ENCODE measurements at places on chromosomes 2 and 18.

GRCh38 chr2:155866477-155866876 lies 466.0 kb downstream of the NR4A2 start:
- no peak for DNase-seq

DNA sequence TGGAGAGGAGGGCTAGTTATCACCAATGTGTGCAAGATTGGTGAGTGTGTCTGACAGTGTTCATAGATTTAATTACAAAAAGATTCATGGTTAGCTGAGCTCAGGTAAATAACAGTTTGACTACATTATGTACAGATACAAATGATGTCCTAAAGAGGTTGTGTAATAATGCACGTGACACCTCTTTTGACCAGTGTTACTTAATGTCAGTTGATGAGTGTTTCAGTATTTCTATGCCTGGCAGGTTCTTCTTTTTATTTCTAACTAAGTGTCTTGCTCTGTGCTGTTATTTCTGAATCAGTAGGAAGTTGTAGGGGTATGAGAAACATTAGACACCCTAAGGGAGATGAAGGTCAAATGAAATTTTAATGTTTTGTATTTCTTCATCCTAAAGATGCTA lies 7.9 kb upstream of the INHBB start:
- DNase-seq, result no peak

GRCh38 chr2:11430729-11431128 lies 35.2 kb downstream of the E2F6 start:
- no peak for DNase-seq

DNA sequence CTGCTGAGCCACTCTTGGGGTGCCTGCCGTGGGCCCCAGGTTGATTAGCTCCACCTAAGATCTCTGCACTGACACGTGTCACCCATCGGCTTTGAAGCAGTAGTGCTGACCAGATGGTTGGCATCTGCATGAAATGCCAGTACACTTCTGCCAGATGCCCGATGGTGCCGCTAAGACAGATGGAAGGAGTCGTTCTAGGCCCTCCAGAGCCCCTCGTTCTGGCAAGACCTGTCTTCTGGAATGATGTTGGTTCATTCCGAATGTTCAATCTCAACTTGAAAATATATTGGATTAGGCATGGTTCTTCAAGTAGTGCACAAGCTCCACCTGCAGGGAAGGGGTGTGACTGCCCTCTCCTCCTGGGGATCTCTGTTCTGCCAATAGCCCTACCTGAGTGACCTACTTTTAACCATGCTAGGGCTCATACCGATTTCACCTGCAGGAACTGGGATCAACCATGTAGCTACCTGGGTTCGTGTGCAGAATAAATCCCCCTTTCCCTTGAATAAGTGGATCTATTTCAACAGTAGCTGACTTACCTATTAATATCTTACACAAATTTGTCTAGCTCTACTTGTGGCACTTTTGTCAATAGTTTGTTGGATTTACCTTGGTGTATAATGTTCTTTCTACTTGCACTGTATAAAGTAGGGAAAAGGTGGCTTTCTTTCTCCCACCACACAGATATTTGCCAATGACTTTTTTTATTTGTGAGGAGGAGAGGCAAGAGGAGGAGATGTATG lies 342.6 kb downstream of the CTNNA2 start:
- peak; percentile 40 for DNase-seq

DNA sequence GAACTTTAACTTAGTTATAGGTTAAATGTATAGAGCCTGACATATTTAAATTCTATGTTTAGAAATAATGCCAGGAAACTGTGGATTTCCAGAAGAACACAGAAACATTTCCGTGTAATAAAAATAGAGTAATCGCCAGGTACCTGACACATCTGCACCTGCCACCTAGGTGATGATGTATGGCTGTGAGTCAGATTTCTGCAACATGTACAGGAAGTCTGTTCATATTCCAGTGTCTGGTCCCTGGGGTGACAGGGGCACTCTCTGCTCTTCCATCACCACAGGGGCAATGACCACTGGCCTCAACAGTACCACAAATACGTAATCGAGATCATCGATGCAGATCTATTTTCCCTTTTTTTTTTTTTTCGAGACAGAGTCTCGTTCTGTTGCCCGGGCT lies 101.1 kb upstream of the LPIN2 start:
- no peak for DNase-seq

DNA sequence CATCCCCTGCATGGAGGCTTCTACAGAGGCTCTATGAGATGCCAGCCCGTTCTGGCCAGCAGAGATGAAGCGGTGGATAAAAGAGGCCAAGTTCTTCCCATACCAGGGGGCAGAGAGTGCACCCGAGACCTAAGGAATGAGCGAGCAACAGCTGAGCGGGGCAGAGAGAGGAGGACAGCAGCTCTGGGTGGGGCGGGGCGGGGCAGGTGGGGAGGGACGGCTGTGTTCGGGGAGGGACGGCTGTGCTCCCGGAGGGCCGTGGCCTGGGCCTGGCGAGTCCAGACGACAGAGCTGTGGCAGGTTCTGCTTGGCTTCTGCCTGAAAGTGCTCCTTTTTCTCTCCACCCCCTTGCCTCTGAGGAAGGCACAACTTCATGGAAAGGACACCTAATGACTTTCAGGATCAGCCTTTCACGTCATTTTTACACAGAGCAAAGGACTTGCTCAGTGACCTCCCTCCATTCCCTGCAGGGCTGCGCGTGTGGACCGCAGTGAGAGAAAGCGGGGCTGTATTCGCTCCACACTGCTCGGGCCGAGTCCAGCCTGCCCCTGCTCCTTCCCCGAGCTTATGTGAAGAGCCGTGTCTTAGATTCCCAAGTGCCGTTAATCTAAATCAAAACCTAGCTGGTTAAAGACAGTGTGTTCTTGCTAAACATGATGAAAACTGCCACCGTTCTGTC lies 232.9 kb downstream of the HDAC4 start:
- DNase-seq, result no peak

DNA sequence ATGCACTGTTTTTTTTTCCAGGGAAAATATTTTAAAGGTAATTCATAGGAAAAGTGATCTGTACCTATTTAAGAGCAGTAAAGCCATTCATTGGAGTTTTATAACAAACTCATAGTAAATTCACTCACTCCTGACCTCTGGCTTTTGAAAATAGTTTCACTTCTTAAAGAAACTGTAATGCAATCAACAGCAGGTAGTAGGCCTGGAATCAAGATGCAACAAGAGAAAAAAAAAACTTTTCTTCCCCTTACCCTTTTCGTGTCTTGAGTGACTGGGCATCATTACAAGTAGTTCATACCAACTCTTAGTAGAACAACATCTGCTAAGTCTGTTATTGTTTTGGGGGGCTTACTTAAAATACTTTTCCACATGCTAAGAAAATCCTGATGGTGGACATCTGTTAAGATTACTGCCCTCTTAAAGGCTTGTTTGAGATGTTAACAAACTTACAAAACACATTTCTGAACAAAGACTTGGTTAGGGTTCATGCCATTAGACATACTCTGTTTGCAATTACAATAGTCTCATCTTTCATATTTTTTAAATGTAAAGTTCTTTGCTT lies 164.1 kb upstream of the FOSL2 start:
- no peak for DNase-seq

DNA sequence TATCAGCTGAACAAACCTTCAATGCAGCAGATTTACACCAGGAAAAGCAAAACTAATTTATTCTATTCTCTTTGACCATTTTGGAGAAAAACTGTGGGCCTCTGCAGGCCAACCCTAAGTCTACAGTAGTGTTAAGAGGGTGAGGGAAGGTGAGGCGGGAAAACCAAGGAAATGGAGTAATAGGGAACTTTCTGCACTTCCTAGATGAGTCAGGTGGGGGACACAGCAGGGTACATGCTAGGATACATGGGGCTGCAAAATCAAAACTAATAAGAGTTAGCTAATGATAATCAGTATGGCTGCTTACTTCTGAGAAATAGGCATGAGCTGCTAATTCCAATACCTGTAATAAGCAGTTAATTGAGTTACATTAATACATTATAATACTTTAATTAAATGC lies 66.0 kb upstream of the PGAP1 start:
- no peak for DNase-seq

DNA sequence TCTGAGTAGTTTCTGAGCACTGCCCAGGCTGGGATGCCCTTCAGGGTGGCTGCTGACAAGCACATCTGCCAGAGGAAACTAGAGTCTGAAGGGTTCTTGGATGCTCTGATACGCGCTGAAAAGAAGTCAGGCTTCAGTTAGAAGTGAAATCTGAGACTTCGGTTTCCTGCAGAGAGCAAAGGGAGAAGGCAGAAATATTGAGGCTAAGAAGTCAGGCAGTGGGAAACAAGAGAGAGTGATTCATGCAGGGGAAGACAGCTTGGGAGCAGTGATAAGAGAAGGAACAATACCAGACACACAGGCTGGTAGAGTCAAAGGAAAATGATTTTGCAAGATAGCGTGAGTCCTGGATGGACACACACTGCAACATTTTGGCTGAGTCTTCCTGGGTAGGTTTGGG lies 51.0 kb upstream of the BOD1L2 start:
- DNase-seq, result peak; percentile 34

DNA sequence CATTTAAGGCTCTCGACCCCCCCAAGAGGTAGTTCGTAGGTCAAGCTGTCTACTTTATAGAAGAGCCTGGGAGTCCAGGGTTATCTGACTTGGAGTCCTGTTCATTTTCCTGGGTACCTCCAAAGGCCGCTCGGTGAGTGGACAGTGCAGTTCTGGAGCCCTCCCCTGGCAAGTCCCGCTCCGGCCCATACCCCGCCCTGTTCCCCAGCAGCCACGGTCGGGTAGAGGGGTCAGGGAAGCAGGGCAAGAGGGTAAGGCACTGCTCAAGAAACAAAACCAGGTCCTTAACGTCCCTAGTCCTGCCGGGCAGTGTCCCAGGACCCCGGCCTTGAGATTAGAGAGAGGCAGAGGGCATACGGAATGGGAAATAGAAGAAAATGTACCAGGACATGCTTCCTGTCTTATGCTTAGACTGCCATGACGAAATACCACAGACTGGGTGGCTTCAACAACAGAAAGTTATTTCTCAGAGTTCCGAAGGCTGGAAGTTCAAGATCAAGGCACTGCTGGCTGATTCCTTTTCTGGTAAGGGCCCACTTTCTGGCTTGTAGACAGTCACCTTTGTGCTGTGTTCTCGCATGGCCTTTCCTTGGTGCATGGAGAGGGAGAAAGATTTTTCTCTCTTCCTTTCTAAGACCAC lies 5.4 kb upstream of the HPCAL1 start:
- no peak for DNase-seq

GRCh38 chr2:28252311-28252710 lies 140.3 kb upstream of the FOSL2 start:
- no peak for DNase-seq

DNA sequence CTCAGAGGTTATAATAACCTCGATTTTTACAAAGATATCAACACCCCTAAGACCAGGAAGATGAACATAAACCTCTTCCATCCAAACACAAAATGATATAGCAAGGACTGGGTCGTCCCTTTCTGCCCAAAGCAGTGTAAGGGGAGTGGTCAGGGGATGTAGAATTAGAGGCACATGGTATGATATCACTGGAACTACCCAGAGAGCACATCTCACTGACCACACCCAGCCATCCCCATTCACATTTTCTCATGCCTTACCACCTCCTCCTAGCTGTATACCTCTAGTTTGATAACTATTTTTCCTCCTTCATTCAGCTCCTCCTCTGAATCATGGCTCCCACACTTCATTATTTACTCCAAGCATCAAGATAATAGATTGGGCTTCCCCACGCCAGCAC lies 152.6 kb downstream of the COPS8 start:
- DNase-seq, result no peak

DNA sequence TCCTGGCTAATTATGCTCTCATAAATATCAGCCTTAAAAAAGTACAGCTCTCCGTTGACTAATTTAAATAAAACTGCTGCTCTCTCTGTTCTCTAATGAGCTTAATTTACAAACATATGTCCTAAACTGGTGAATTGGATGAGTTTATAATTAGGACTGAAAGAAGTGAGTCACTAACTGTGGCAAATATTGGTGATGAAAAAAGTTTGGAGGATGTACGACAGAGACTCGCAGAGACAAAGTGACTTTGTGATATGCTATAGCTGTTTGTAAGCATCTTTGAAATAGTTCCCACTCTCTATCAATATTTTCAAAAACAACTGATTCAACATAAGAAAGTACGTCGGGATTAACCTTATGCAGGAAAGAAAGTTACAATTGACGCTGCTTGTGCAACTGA lies 138.9 kb upstream of the TMEFF2 start:
- DNase-seq, result no peak
